ENCODE measurements at places on chromosomes 13 and 19.

- no peak for DNase-seq
Observed at GRCh38 chr13:30736461-30737320, 1.3 kb downstream of the ALOX5AP start.

DNA sequence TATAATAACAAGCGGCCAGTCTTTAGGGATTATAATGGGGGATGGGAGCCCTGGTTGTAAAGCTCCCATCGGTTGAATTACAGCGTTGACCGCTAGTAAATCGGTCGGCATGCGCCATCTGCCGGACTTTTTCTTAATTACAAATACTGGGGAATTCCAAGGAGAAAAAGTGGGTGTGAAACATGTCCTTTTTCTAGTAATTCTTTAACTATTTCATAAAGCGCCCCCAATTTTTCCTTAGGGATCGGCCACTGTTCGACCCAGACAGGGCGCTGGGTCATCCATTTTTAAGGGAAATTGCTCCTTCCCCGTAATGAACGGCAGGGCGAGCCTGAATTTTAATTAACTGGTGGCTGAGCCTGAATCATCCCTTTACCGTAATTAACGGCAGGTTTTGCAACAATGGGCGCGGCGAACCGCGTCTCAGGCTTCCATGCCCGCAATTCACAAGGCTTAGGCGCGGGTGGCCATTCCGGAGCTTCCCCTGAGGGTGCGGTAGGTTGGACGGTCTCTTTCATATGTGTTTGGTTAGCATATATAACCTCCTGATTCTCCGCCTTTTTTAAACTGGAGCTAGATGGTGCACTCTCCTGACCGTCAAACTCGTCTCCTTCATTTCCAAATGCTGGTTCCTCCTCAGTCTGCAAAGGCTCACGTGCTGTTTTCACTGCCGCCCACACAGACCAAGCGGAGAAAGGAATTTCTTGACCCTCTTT lies 30.2 kb upstream of the EVI5L start:
- no peak for DNase-seq

DNA sequence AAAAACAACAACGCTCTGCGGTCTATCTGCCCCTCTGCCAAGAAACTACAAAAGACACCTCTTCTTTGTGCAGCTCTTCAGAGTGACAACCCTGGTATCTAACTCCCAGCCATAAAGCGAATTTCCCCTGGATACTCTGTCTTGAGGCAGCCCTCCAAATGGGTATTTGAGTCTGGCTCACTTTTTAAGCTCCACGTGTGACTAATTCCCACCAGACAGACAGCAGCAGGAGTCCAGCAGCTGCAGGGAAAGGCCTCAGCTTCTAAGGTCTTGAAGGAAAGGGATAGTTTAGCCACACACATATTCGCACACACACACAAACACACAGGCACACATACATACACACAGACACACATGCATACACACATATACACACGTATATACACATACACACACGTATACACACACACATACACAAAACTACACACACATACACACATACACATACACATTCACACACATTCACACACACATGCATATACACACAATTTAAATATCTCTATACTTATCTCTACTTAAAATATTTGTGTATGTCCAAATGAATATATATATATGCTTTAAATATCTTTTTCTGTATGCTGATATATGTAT lies 188.8 kb downstream of the TSHZ3 start:
- no peak for DNase-seq

DNA sequence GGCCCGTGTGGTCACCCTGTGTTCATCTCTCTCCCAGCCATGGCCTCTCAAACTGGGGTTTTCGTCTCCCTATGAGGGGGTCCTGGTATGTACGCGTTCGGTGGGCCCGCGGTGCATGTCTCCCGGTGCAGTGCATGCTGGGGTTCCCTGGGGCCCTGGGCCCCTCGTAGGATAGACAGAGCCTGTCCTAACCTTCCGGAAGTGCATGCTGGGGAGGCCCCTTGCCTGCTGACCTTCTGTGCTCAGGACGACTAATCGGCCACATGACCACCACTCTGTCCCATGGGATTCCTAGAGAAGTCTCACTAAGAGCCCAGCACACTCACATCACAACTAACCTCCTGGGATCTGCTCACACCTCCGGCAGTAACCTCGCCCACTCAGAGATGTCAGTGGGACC lies 4.9 kb upstream of the USE1 start:
- DNase-seq = no peak

- no peak for DNase-seq
Observed at GRCh38 chr13:35888981-35889380, 242.2 kb downstream of the DCLK1 start.

GRCh38 chr13:105928901-105929300 lies 606.6 kb downstream of the EFNB2 start:
- DNase-seq = no peak

DNA sequence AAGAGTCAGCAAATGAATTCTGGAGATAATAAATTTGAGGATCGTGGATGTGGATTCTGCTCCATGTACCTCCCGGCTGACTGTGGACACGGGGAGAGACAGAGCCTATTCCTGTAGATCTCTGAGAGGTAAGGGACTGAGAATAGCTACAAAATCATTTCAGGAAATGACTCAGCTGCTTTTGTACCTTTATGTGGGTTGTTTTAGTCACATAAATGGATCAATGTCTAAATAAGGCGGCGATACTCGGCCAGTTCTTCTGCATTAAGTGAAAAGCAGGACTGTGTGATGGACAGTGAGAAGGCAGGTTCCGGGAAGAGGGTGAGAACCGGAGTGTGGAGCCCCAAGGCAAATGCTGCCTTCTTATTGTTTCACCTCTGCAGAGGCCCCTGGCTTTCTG lies 128.1 kb downstream of the EFNB2 start:
- DNase-seq = no peak

DNA sequence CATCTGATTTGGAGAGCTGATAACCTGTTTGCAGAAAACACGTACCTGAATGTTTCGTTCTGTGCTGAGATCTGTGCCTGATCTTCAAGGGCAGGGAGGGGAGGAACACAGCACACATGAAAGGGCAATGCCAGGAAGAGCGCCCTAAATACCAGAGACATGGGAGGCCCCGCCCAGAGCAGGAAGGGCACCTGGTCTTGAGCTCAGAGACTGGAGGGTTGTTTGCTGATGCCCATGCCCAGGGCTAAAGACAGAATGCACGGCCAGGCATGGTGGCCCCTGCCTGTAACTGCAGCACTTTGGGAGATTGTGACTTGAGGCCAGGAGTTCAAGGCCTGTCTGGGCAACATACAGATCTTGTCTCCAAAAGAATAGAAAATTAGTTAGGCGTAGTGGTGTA lies 183.2 kb downstream of the TUBA3C start:
- DNase-seq = no peak

DNA sequence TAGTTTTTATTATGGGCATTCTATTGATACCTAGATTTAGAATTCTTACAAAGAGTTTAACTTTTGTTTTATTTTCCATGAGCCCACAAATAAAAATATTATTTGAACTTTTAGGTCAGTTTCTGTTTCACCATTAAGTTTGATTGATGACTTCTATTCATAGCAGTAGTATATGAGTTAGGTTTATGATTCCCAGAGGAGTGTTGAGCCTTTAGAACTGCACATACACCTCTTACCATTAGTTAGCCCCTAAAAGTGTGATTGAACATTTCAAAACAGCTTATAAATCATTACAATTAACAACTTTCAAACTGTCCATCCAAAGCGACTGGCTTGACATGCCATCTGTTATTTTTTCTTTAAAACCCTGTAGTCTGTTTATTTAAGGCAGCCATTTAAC lies 19.0 kb upstream of the PCDH17 start:
- DNase-seq = no peak

GRCh38 chr13:29703421-29703820 lies 107.9 kb upstream of the SLC7A1 start:
- DNase-seq = no peak

GRCh38 chr13:22220151-22221135 lies 549.6 kb downstream of the FGF9 start:
- DNase-seq = no peak

GRCh38 chr19:41364524-41365391 lies 809 bp upstream of the B9D2 start:
- DNase-seq = no peak

DNA sequence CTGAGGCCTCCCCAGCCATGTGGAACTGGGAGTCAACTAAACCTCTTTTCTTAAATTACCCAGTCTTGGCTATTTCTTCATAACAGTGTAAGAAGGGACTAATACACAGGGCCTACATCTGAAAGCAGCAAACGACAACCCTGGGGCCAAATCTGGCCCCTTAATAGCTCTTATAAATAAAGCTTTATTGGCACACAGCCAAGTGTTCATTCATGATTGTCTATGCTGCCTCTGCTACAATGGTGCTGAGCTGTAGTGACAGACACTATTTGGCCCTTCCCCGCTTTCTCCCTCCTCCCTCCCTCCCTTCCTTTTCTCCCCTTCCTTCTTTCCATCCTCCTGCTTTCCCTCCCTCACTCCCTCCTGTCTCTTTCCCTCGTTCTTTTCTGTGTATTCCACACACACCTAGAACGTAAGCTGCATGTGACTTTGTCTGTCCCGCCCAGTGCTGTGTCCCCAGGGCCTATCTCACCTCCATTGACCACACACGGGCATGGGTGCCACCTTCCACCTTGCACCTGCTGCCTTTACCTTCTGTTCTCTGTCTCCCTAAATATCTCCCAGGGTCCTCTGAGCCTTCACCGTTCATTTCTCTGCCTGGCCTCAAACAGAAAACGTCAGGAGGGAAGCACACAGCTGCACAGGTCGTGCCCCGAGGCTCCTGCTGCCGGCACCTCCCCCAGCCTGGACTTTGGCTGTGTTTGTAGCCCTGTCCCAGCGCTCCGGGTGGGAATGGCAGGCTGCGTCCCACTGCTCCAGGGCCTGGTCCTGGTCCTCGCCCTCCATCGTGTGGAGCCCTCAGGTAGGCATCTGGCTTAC lies at the start of gene PROZ:
Gene PROZ (plus strand): TSS at position 720 of the 819 bp plus-strand sequence. CDS start 13 bp downstream, at position 733.
- no peak for DNase-seq

DNA sequence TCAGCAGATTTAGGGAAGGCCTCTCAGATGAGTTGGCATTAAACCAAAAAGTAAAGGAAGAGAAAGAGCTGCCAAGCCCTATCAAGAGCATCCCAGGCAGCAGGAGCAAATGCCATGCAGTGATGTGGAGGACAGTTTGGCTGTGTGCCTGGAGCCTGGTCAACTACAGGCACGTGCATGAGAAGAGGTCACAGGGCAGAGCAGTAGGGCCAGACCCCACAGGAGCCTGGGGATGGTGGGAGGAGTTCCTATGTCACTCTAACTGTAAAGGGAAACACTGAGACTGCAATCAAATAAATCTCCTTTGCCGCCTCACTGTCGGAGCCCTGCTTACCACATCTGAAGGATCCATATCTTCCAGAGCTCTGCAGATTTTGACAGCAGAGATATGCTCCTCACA lies 240.5 kb downstream of the ENOX1 start:
- no peak for DNase-seq

DNA sequence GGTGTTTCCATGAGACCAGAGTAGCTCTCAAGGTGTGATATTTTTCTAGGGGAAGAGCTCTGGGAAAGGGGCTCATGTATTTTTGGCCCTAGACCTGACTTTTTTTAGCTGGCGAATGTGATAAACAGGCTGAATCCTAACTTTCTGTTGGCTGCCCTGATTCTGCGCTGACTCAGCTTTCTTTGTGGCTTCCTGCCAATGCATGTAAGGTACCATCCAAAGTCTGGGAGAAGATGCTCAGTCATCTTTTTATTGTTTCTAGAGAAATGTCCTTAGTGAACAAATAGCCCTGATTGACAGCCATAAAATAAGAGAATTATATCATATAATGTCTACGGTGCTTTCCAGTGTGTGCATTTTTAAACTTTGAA lies 113.6 kb upstream of the MBNL2 start:
- DNase-seq = no peak

GRCh38 chr13:50450279-50450678 lies 393.2 kb downstream of the DLEU7 start:
- no peak for DNase-seq

DNA sequence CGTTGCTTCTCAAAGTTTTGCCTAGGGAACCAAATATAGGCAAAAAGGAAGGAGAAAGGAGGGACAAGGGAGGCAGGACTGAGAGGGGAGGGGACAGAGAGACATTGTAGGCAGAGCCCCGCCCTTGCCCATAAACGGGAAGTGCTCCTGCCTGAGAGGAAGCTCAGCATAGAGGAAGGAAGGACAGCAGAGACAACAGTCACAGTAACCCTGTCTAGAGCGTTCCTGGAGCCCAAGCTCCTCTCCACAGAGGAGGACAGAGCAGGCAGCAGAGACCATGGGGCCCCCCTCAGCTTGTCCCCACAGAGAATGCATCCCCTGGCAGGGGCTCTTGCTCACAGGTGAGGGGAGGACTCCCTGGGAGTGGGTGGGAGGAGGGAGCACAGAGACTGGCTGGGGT lies at the start of gene CEACAM21:
Gene CEACAM21 (plus strand): TSS at position 169 of the 400 bp plus-strand sequence. CDS start 109 bp downstream, at position 278.
- no peak for DNase-seq

GRCh38 chr13:41765813-41766212 lies 195.1 kb downstream of the VWA8 start:
- no peak for DNase-seq

- no peak for DNase-seq
Observed at GRCh38 chr19:19399733-19400433, 5.6 kb upstream of the GATAD2A start.

DNA sequence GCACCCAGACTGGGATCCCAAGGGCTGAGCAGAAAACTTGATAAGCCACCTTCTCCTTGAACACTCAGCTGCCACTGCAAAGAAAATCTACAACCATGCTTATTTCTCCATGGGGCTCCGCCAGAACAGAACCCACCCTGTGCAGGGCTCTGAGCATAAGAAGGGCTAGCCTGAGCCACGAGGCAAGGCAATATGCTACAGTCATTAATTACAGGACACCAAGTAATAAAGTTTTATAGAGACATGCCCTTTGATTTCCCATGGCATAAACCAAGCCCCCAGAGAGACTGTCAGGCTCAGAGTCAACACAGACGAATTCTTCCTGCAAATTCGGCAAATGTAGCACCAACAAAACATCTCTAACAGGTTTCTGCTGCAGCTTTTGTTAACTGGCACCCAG lies 5.7 kb downstream of the PEPD start:
- DNase-seq = no peak

GRCh38 chr13:52786766-52787165 lies 47.1 kb upstream of the CNMD start:
- no peak for DNase-seq

GRCh38 chr13:104949840-104950740 lies 1585.4 kb downstream of the EFNB2 start:
- DNase-seq = no peak

- peak; percentile 41 for DNase-seq
Observed at GRCh38 chr19:35755550-35756376, 1.1 kb downstream of the HSPB6 start.

GRCh38 chr13:35697186-35697730 lies 220.8 kb upstream of the MAB21L1 start:
- no peak for DNase-seq

All from stimulated activated CD8-positive, alpha-beta memory T cell treated with anti-CD3 and anti-CD28 coated beads, Interleukin-4, amount 100 ng/mL, for 4 hours (primary cell).